ENCODE measurements at places on chromosomes 1 and 21.

- peak; percentile 35 for DNase-seq
Observed at GRCh38 chr1:65412256-65412983, 8.0 kb upstream of the LEPR start.

GRCh38 chr21:35575280-35575915 lies 484.9 kb downstream of the SETD4 start:
- DNase-seq = peak; percentile 82

DNA sequence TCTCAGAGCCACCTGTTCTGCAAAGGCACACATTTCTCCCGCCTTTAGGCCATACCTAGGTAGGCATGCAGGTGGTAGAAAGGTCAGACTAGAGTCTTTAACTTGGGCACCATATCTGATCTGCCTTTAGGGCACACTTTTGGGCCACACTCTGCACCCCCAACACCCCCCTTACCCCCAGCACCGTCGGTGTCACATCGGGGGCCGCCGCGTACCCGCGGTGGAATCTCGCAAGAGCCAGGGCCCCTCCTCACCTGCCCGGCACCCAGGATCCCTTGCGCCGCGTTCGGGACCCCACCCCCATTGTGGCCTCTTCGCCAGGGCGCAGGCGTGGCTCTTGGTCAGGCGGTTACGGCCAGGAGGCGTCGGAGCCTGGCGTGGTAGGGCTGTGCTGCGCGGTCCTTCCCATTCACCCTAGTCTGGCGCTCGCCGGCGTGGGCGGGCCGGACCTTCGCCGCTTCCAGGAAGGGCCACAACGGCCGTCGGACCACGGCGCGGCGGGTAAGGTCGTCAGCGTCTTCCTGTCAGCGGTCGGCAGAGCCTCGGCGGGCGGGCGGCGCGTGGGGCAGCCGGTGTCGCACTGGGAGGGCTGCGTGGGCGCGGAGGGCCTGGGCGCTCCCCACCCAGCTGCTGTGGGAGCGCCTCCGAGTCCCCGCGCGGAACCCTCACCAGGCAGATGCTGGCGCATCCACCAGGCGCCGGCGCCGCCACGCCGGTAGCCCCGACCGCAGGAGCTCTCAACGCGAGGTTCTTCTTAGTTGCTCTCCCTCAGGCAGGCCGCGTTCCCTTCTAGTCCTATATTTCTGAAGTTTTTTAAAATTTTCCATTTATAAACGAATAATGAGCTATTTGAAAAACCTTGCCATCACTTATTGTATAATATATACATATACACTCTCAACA lies at the start of gene DNAH14:
DNAH14 (plus strand) TSS at position 341 of the 903 bp plus-strand sequence. CDS start 23,028 bp downstream, outside the sequence.
- peak; percentile 61 for DNase-seq

DNA sequence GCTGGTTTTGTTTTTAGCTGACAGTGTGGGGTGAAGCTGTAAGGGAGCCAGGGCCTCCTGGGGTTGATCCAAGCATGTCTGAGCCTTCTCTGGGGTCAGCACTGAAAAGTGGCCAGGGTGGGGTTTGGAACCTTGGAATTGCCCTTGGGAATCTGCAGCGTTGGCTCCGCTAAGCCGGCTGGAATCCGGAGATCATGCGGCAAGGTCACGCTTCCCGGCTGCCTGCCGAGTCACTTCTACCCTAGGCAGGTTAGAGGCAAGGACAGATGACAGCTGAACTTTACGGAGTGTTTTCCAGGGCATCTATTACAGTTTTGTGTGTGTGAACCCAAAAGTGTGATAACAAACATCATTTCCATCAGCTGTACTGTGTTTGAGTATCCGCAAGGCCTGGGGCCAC lies 17.1 kb downstream of the ABCG1 start:
- no peak for DNase-seq

DNA sequence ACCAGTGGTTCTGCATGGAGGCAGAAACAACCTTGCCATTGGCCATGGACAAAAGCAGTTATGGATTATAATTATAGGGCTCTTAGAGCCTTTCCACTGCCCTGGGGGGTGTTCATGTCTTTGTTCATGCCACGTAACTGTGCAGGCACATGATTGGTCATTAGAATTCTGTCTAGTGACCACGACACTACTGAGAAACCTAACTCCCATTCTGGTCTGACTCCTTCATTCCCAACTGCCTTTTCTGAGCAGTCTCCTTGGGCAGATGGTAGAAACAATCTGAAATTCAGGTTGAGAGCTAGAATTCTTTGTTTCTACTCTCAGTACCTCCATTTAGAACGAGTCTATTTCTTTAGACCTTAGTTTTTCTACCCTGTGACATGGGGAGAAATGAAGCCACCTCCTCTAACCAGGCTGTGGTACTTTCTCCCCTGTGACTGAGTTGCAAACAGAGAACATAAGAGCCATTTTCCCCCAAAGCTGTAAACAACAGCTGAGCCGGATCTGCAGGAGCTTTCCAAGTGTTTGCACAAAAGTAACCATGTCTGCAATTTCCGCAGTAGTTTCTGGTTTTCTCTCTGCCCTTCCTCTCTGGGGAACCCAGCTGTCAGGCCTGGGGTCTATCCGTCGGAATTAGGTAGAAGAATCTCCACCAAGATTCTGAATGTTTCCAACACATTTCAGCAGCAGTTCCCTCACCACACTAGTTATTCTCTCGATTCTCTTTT lies 37.7 kb upstream of the IPO9 start:
- DNase-seq = peak; percentile 84

DNA sequence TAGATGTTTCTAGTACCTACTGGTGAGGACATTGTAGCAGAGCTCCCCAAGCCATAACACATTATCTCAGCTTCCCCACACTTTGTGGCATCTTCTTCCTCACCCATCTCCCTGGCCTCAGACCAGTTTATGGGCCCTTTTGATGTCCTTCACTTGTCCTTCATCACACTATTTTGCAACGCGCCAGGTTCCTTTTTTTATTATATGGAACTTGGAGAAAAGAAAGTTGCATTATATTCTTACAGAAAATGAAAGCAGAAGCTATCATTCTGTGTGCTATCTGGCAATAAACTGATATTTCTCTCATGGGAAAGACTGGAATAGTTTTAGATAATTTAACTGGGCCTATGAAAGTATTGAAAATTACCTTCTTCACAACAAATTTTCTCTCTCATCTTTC lies 196.9 kb upstream of the ETV3 start:
- DNase-seq = no peak

GRCh38 chr1:20484519-20485462 lies 1.2 kb downstream of the CAMK2N1 start:
- no peak for DNase-seq

- no peak for DNase-seq
Observed at GRCh38 chr1:13949546-13949945, 249.6 kb downstream of the PRDM2 start.

DNA sequence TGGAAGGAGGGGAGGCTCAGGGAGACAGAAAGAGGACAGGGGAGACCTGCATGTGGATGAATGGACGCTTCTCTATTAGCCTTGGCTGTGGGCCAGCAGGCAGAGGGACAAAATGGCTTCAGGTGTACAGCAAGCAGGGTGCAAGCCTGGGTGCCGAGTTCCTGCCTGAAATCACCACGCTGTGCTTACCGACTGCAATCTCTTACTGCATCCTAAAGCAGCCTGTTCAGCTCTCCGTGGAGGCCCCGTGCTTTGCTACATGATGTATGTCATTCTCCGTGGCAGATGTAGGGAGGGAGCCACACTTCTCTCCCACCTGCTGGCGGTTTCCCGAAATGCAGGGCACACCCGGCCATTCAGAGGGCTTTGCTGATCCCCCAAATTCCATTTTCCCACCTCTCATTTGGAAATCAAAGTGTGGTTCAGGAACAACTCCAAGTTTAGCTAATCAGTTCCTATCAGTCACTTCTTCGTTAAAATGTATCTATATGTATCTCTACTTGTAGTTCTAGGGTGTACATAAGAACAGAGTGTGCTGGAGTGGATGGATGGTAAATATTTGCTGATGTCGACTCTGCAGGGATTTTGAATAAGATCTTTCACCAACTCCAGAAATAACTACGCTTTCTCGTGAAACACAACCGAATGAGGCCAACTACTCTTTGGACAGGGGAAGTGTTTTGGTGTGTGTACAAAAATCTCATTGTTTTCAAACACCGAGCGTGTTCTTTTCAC lies 122.3 kb upstream of the BACE2 start:
- DNase-seq = no peak

GRCh38 chr1:84972377-84972987 lies 24.4 kb downstream of the MCOLN2 start:
- DNase-seq = peak; percentile 57

GRCh38 chr1:214027498-214027897 lies 39.7 kb downstream of the PROX1 start:
- no peak for DNase-seq

DNA sequence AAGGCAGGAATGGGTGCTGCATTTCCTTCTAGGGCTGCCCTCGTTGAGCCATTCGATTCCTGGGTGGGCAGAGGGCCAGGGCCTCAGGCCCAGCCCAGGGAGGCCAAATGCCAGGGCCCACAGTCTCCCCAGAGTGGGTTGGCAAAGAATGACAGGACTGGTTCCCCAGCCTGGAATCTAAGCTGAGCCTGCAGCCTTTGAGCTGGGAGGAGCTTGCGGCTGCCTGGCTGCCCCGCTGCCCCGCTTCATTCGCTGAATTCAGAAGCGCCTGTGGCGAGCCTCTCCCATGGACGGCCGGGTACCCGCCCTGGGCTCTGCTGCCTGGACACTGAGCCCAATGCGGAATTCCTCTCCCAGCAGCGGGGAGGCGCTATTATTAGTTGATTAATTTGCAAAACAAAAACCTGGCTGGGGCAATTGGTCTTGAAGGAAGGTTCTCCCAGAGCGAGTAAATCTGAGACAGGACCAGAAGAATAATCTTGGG lies 32.3 kb upstream of the TARDBP start:
- peak; percentile 78 for DNase-seq

DNA sequence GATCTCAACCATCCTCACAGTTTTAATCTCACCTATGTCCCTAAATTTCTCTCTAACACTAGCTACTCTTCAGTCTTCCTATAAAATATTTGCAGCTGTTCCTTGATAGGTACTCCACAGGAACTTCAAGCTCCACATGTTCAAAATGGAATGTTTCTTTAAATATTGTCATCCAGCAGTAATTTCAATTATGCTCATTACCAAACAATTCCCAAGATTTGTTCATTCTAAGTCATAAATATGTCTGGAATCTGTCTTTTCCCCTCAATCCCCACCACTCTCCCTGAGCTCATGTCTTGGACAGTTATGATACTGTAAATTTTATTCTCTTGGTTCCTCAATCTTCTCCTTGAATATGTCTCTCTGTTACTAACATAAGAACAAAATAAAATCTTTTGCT lies 214.4 kb downstream of the NRIP1 start:
- peak; percentile 52 for DNase-seq

DNA sequence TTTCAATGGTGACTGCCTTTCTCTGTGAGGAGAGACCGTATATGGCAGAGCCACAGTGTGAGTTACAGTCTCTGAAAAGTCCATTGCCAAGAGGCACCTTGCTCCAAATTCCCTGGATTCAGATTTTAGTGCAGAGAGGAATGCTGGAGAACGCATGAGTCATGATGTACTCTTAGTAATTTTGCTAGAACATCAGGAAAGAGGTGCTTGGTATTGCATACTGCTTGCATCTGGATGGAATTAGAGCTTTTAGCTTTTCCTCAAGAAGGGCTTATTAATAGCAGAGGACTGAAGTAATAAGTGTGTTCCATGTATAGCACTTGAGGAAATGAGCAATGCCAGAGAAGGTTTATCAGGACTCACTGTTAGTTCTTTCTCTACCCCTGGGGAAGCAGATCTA lies 40.5 kb upstream of the AKT3 start:
- peak; percentile 8 for DNase-seq

GRCh38 chr1:115728341-115728740 lies 40.2 kb downstream of the CASQ2 start:
- no peak for DNase-seq

- no peak for DNase-seq
Observed at GRCh38 chr1:168697356-168698126, 31.5 kb downstream of the DPT start.

DNA sequence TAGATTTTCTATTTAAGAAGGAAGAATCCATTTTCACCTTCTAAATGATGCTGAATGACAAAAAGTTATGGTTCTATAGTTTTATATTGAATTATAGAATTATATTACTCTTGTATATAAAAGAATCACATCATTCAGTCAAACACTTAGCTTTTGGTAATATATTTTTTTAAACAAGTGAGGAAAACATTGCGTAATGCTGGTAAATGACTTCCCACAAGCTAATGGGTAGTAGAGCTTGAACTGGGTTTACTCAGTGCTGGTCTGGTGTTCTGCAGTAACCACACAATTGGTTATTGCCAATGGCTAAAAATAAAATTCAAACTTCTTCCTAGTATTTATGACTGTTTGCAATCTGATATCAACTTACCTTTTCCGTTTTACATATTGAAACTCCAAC lies 10.6 kb upstream of the GIPC2 start:
- DNase-seq = no peak

- DNase-seq = peak; percentile 48
Observed at GRCh38 chr1:219416598-219417238, 196.2 kb downstream of the ZC3H11B start.

DNA sequence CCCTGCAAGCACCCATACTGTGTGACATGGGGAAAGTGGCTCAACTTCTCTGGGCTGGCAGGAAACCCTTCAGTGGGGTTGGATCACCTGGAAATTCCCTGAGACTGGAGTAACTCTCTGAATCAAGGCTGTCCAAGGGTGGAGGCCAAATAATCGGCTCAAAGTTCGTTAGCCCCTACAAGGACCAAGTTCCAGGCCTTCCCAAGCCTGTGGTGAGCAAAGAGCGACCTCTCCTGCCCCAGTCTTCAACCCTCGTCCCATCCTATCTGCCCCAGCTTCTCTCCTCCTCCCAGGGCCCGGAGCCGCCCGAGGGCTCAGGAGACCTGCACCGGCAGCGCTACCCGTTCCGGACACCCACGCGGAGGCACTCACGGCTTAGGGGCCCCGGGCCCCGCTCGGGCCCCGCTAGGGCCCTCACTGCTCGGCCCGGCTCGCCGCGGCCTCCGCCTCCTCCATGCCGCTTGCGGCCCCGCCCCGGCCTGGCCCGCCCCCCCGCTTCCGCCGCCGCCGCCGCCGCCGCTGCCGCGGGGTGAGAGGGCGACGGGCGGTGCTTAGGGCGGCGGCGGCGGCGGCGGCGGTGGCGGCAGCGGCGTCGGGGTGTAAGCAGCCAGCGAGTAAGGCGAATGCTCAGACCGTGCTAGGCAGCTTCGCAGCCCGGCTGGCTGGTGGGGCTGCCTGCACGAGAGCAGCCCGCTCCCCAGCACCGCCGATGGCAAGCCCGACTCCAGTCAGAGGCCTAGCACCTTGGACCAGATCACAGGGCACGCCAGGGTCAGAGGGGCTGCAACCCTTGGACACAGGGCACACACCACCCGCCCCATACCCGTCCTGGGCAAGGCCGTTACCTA lies at the start of gene POMGNT1:
POMGNT1 (minus strand) TSS at position 471 of the 848 bp plus-strand sequence. CDS start 613 bp downstream, outside the sequence.
- no peak for DNase-seq

DNA sequence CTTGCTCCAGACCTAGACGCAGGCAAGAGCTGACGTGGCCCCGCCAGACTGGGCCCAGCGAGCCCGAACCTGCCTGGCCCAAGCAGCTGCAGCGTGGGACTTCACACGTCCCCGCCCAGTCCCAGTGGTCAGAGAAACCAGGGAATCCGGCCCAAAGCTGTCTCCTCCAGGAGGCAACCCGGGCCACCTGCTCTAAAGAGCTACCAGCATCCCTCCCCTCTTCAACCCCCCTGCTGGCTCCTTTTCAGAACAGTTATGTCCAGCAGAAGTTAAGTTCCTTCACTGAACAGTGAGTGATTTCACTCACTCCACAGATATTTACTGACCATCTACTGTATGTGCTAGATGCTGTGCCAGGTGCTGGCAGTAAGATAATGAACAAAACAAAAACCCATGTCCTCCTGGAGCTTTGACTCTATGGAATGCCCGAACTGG lies 2.1 kb upstream of the EFNA1 start:
- DNase-seq = no peak

GRCh38 chr1:109661391-109661790 lies 5.5 kb downstream of the GSTM4 start:
- DNase-seq = no peak
